ENCODE measurements at places on chromosomes 3 and 15. TPM values are rescaled to one million over a fixed set of nuclear protein-coding genes. Genes with fewer than 3 reads are reported as not detected.

GRCh38 chr3:122000936-122001605, 21.0 kb downstream of the ILDR1 start:
- H3K36me3 ChIP-seq: peaks cover 17% of the 10 kb centered on the region
- H3K27ac ChIP-seq: no peak overlapping the region
- H3K4me1 ChIP-seq: peaks cover 5% of the 10 kb centered on the region
- peaks cover 53% of the 10 kb centered on the region for H3K27me3 ChIP-seq
- H3K4me3 ChIP-seq: no peak overlapping the region
- no peak for DNase-seq

CD200R1 gene
- total RNA-seq: not detected

NDUFB4 gene
- 162 TPM for total RNA-seq

GRCh38 chr3:191919491-191920026, 458.6 kb downstream of the PYDC2 start:
- no peaks in the 10 kb centered on the region for H3K27me3 ChIP-seq
- no peaks in the 10 kb centered on the region for H3K4me1 ChIP-seq
- no peak overlapping the region for H3K27ac ChIP-seq

GRCh38 chr3:38027466-38028465, 1.7 kb downstream of the PLCD1 start:
- peaks cover 34% of the 10 kb centered on the region for H3K27me3 ChIP-seq
- H3K27ac ChIP-seq: no peak overlapping the region
- peaks cover 17% of the 10 kb centered on the region for H3K4me1 ChIP-seq
- no peak for DNase-seq

DNA sequence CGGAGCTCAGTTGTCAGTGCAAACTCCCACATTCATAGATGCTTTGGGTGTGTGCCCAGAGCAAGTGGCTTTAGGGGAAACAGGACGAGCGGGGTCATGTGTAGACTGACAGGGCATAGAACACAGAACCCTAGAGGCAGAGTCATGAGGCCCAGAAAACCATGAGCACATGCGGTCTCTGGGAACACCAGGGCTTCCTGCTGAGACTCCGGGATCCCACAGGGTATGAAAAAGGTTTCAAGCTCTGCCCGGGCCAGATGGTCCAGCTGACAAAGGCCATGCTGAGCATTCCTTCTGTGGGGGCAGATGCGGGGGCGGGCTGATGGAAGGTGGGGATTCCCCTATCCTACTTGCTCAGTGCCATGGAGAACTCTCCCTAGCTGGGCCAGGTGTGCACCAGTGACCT, 44.8 kb downstream of the ROPN1B start:
- H3K4me3 ChIP-seq: no peak overlapping the region
- no peak for DNase-seq
- peak overlapping the region; percentile 27 for H3K27ac ChIP-seq
- no peaks in the 10 kb centered on the region for H3K27me3 ChIP-seq
- peaks cover 17% of the 10 kb centered on the region for H3K36me3 ChIP-seq

GRCh38 chr3:79015854-79016253, 751.9 kb downstream of the ROBO1 start:
- DNase-seq: no peak
- no peak overlapping the region for H3K27ac ChIP-seq
- H3K27me3 ChIP-seq: peaks cover 5% of the 10 kb centered on the region
- peaks cover 34% of the 10 kb centered on the region for H3K4me1 ChIP-seq
- H3K36me3 ChIP-seq: no peaks in the 10 kb centered on the region
- H3K4me3 ChIP-seq: no peak overlapping the region

DNA sequence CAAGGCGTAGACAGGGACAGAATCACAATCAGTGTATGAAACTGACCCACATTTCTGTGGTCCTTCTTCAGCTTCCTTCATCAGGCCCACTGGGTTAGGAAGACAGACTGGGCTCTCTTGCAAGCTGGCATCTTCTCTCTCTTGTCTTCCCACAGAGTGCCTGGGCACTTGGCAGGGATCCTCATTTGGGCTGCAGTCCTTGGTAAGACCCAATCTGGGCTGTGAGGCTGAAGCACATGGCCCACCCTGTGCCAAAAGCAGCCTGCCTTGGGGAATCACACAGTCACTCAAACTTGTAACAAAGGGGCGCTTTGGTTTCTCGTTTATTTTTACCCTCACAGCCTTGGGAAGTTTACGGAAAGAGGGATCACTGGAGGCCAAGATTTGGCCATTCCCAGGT, 8.2 kb upstream of the EPHB3 start:
- H3K27me3 ChIP-seq: peaks cover 47% of the 10 kb centered on the region
- no peaks in the 10 kb centered on the region for H3K4me1 ChIP-seq
- DNase-seq: no peak
- H3K27ac ChIP-seq: no peak overlapping the region
- H3K36me3 ChIP-seq: no peaks in the 10 kb centered on the region
- H3K4me3 ChIP-seq: no peak overlapping the region

Measured in progenitor cell of endocrine pancreas (in vitro differentiated cells).